ENCODE measurements at places on chromosomes 16 and 17.

GRCh38 chr16:89613231-89613953 is at the start of gene DPEP1:
Gene DPEP1 (plus strand): TSS chr16:89613642. CDS start chr16:89630411, 16,769 bp downstream.
- no peak for DNase-seq

- DNase-seq, result no peak
Observed at GRCh38 chr16:57791893-57792461, 10.3 kb downstream of the KIFC3 start.

DNA sequence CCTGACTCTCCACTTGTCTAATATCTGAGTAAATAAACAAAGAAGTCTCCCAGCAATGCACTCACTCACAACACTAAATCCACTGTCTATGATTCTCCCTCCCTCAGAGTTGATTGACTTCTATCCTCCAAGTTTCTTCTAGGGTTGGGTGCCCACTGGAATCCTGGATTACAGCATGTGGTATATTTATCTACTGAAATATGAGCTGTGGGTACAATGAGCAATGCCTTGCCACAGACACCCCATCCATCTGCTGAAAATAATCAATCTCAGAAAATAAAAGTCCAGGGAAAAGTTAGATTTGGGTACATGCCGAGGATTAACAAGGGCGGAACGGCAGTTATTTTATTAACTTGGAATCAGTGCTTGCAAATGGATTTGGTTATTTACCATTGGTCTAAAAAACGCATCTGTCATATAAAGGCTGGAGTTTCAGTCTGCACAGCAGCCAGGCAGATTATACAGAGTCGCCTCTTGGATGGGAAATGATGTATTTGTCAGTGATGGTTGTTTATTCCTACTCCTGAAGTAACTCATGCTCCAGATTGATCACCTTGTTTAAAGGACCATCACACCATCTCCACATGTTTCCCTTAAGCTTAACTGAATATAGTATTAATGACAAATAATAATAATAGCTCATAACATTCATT is 193.9 kb upstream of the SOX9 start:
- no peak for DNase-seq

DNA sequence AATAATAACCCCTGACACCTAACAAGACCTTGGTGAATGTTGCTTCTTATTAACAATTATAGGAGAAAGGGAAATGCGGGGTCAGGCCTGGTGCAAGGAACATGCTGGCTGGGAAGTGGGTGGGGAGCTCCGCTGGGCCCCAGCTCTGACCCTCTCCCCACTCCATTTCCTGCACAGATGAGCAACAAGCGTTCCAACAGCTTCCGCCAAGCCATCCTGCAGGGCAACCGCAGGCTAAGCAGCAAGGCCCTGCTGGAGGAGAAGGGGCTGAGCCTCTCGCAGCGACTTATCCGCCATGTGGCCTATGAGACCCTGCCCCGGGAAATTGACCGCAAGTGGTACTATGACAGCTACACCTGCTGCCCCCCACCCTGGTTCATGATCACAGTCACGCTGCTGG is 23.0 kb downstream of the RHBDL3 start:
- DNase-seq, result no peak

DNA sequence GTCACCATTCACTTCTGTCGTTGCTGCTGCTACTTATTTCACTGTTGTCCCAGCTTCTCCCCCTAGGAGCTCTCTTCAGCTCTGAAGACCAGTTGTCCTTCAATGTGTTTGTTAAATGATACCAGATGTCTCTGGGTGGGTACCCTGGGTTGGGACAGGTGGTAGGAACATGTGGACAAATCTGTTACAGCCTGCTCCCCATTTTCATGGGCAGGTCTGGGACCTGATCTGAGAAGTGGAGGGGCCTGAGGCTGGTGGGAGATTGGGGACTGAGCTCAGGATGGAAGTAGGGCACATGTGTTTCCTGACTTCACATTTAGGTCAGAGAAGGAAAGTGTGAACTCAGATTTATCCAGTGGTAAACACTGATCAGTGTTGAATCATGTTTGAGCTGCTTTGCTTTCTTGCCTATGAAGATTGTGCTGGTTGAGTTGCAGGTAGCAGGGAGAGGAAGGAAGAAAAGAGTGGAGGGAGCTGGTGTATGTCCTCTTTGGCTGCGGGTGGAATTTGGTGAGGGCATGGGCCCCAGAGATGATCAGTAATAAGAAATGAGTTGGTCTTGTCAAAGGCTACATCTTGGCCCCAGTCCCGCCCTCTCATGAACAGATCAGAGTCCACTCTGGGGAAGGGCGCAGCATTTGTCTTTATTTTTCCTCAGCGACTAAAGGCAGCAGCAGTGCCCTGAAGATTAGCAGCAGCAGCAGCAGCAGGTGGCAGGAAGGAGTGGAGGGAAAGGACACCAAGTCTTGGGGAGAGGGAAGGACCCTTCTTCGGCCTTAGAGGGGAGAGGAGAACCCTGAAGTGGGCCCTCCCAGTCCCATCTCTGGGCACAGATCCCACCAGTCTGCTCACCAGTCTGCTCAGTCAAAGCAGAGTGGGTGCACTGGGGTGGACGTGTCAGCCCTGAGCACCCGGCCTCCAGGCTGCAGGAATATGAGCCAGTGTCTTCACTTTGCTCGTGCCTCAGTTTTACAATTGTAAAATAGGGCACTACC is 6.1 kb upstream of the EFTUD2 start:
- no peak for DNase-seq

- no peak for DNase-seq
Observed at GRCh38 chr16:67378642-67379041, 14.7 kb downstream of the TPPP3 start.

DNA sequence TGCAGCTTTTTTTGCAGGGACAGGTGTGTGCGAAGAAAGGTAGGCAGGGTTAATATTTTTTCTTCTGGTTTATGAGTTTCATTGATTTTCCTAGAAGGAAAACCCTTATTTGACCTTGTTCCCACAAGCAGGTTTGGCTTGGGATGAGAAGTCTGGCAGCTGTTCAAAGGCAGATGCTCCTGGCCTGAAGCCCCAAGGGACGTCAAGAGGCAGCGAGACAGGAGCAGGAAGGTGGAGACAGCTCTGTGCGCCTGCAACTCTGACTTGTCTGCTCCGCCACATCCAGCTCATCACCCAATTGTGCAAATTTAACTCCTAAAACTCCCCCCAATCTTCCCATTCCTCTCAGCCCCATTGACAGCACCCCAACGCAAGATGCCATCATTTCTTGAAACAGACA is 136.8 kb upstream of the XYLT1 start:
- no peak for DNase-seq

- no peak for DNase-seq
Observed at GRCh38 chr16:89216315-89217137, 977 bp upstream of the ZNF778 start.

DNA sequence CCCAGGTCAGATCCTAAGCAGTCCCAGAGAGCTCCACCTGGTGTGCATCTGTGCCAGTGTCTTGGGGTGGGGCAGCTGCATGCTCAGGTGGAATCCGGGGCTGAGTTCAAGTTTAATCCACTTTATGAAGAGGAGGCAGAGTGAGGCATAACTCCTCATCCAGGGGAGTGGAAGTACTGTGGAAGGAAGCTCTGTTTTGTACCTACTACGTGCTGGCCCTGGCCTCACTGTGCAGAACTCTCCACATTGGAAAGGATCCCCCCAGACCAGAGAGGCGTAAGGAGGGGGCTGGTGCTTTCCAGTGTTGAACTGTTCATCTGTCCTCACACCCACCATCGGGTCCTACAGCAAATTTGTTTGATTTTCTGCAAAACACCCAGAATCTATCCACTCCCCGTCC is 78.0 kb downstream of the ABCC6 start:
- no peak for DNase-seq

GRCh38 chr17:55463600-55463999 is 42.0 kb upstream of the MMD start:
- DNase-seq, result no peak

- DNase-seq, result no peak
Observed at GRCh38 chr17:58327363-58328194, 1.0 kb downstream of the TSPOAP1 start.

- DNase-seq, result no peak
Observed at GRCh38 chr17:330993-331701, 21.5 kb downstream of the RPH3AL start.

- DNase-seq, result no peak
Observed at GRCh38 chr16:78437352-78437968, 338.0 kb downstream of the WWOX start.

DNA sequence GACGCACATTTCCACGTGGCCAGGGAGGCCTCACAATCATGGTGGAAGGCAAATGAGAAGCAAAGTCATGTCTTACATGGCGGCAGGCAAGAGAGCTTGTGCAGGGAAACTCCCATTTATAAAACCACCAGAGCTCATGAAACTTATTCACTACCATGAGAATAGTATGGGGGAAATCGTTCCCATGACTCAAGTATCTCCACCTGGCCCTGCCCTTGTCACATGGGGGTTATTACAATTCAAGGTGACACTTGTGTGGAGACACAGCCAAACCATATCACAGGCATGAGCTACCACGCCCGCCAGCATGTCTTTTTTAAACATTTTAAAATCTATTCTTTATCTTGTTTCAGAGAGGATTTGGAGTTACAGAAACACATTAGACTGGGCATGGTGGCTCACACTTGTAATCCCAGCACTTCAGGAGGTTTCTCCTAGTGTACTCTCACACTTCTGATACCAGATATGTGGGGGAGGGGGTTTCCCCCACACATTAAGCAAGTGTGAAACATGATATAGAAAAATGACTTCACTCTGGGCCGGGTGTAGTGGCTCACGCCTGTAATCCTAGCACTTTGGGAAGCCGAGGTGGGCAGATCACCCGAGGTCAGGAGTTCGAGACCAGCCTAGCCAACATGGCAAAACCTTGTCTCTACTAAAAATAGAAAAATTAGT is 5.6 kb upstream of the ATMIN start:
- no peak for DNase-seq

DNA sequence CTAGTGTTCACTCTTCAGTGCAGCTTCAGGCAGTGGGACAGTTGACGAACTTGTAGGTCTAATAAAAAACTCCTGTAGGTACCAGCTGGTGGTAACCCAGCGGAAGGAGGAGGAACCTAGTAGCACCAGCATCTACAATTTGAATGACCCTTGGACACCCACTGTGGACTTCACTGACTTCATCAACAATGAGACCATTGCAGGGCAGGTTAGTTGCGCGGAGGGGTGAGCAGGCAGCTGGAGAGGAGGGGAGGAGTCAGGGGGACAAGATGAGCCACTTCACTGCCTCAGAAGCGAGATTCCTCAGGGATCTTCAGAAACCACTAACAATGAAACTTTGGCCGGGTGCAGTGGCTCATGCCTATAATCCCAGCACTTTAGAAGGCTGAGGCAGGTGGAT is 22.3 kb downstream of the AOC3 start:
- DNase-seq, result no peak

GRCh38 chr17:1216217-1217088 is 36.7 kb upstream of the ABR start:
- no peak for DNase-seq

GRCh38 chr17:20267459-20267842 is 199.9 kb downstream of the LGALS9B start:
- no peak for DNase-seq

DNA sequence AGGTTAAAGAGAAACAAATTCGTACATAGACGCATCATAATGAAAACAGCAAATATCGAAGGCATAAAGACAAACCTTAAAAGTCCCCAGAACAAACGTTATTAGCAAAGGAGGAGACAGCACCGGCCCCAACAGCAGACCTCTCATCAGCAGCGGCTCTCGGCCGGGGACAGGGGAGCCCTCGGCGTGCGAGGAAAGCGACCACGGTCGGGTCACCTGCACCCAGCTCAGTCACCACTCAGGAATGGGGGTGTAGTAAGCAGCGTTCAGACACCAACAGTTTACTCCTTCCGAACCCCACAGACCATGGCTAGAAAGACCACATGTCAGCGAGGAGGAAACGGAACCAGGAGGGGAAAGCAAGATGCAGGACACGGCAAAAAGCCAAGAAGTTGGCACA is 109.3 kb upstream of the CHMP6 start:
- DNase-seq, result no peak

- no peak for DNase-seq
Observed at GRCh38 chr17:59376506-59376905, 45.1 kb downstream of the YPEL2 start.

DNA sequence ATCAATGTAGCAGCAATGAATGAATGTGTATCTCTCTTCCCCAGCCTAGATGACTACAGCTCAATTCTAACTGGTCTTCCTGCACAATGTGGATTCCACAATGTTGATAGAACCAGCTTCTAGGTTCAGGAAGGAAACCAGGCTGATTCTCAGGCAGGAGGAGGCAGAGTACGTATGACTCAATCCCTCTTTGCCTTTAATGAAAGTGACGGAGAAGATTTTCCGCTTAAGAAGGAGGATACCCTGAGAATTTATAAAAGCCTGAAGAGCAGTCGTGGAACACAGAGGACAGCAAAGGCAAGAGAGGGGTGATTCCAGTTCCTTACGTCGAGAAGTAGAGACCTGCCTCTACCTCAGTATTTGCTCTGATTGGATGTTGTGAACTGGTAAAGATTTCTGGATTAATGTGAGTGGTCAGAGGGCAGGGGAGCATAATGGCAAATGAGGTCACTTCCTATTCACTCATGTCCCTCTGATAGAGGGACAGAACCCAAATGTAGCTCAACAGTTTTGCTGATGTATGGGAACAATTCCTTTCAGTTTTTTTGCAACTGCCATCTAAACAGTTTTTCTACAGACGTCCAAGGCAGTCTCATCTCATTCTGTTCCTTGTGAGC is 15.0 kb upstream of the SLC16A11 start:
- no peak for DNase-seq

DNA sequence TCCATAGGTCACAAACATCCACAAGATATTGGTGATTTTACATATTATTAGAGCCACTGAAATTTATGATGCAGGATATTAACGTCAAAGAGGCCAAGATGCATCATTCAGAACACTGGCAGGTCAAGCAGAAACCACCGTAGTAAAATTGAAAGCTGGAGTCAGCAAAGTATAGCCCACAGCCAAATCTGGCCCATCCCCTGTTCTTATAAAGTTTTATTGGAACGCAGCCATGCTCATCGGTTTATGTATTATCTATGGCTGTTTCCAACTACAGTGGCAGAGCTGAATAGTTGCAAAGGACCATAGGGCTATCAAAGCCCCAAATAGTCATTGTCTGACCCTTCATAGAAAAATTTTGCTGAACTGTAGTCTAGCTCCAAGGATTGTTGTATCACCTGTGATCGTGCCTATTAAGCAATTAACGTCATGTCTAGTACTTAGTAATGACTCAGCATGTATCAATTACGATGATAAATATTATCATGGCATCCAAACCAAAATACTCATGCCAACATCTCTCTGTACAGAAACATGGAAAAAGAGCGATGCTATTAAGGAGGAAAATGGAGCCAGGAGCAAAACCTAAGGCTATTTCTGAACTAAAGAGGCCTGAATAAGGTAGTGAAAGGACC is 165.6 kb downstream of the IRX3 start:
- DNase-seq, result no peak
